Stimulated activated naive CD4-positive, alpha-beta T cell treated with Interleukin-2 at 50 U/mL for 16 hours (primary cell): ENCODE measurements at places on chromosomes 3 and 15.

DNA sequence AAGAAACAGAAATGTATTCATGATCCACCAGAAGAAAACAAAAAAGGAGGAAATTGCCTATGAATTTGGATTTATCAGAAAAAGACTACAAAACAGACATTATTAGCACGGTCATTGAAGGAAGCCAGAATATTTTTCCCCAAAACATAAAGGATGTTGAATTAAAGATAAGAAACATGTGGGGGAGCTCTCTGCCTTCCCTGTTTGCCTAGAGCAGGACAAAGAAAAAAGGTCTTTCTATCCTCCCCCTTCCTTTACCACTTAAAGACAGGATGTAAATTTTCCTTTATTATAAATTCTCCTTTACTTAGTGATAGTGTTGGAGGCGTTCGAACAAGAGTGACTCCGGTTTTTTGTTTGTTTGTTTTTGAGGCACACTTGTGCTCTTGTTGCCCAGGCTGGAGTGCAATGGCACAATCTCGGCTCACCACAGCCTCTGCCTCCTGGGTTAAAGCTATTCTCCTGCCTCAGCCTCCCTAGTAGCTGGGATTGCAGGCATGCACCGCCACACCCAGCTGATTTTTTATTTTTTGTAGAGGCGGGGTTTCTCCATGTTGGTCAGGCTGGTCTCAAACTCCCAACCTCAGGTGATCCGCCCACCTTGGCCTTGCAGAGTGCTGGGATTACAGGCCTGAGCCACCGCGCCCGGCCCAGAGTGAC, 14.9 kb upstream of the RPN1 start:
- no peak for DNase-seq

GRCh38 chr3:166685246-166685645, 694.9 kb downstream of the ZBBX start:
- no peak for DNase-seq

DNA sequence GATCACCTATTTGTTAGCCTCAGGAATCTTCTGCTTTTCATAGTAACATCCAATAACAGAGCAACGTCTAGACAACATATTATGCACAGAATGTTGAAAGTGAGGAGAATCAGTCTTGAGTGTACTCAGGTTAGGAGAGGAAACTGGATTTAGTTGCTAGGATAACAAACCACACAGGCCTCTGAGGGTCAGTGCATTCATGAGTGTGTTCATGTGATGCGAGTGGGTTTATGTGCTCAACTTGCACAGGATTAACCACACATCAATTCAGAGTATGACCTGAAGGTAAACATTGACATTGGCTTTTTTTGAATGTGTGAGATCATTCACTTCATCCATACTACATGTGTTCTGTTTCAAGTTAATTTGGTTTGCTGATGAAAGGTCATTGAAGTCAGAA, 287.6 kb downstream of the DIPK2A start:
- DNase-seq: no peak

DNA sequence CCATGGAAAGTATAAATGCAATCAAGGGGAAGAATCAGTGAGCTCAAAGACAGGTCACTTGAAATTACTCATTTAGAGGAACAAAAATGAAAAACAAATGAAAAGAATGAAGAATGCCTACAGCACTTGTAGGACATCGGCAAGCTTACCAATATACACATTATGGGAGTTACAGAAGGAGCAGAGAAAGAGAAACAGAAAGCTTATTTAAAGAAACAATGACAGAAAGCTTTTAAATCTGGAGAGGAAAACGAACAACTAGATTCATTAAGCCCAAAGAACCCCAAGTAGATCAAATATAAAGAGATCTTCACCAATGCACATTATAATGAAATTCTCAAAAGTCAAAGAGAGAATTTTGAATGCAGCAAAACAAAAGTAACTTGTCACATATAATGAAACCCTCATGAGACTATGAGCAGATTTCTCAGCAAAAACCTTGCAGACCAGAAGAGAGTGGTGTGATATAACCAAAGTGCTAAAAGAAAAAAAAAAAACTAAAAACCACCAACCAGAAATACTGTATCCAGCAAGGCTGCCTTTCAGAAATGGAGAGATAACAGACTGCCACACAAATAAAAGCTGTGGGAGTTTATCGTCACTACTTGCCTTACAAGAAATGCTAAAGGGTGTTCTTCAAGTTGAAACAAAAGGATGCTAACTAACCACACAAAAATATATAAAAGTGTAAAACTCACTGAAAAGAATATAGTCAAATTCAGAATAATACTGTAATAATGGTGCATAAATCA, 63.1 kb downstream of the MYH15 start:
- no peak for DNase-seq

GRCh38 chr3:165133188-165133899, 55.0 kb upstream of the SI start:
- no peak for DNase-seq

DNA sequence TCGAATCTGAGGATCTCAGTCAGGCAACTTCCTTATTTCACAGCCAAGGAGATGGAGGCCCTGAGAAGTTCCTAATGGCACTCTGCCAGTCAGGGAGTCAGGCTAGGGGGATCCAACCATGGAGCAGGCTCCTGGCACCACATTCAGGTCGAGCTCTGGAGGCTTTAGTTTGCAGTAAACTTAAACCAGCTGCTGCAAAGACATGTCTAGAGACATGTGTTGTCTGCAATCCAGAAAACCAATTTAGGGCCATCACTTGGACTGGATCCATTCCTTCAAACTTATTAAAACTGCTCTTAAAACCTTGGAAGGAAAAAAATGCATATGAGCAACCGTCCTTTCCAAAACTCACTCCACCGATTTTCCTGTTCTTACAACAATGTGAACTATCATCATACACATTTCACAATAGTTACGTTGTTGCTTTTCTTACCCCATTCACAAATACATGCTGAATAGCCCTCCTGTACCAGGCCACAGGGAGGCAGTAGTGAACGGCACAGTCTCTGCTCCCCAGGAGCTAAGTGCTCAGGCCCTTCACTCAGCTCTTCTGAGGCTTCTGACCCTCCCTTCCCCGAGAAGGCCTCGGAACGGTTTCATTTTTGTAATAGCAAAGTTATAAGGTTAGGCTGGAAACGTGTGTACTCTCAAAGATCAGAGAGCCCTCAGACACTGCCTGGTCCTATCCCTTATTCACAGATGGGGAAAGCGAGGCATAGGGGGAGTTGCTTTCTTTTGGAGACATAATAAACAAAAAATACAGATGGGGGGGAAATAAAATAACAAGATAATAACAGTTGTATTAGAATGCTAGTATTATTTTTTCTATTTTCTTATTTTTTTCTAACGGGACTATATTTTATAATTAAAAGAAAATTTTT, 20.1 kb downstream of the RFT1 start:
- DNase-seq: no peak

DNA sequence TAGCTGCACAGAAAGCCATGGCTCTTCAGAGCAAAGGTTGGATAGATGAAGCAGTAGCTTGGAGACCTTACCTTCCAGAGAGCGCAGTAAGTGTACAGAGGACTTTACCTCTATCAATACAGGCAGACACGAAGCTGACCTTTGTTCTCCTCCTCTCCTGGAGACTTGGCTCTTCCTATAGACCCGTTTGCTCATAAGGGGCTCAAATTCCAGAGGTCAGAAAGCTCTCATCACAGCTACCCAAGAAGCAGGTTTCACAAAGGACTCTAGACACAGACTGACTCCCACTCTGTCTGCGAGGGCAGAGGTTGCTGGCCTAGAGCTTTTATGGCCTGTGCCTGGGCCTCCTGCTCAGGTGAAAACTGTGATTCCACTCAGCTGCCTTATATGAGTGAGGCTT, 35.4 kb upstream of the TOPAZ1 start:
- DNase-seq: no peak

GRCh38 chr3:12234192-12234591, 54.7 kb upstream of the PPARG start:
- no peak for DNase-seq

GRCh38 chr3:9534429-9534828, 19.2 kb downstream of the LHFPL4 start:
- no peak for DNase-seq

DNA sequence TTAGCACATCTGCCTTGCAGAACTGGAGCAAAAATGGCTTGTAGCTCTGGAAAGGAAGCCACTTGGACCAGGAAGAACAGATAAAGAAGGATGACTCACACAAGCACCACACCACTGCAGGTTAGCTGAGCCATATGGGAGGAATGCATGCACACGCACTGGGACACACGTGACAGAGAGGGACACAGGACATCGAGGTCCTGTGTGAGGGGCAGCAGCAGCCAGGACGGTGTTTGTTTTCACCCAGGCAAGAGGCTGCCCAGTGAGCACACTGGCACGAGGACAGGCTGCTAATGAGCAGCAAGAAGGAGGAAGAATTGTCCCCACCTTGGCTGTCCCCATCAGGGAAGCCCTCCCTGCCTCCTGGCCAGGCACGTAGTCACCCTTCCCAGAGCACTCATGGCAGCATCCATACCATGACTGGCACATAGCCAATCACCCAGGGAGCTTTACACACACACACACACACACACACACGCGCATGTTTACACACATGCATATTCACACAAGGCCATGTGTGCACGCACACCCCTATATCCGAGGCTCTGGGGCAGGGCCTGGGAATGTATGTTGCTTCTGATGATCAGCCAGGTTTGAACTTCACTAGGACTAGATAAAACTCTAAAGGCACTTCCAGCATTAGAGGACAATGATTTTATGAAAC, 24.0 kb upstream of the SPTBN5 start:
- DNase-seq: no peak

- DNase-seq: no peak
Observed at GRCh38 chr3:10774129-10774670, 41.8 kb upstream of the SLC6A11 start.

GRCh38 chr3:20123131-20123652, 62.8 kb downstream of the SGO1 start:
- DNase-seq: no peak

- DNase-seq: no peak
Observed at GRCh38 chr3:172341482-172342059, 106.7 kb downstream of the GHSR start.

DNA sequence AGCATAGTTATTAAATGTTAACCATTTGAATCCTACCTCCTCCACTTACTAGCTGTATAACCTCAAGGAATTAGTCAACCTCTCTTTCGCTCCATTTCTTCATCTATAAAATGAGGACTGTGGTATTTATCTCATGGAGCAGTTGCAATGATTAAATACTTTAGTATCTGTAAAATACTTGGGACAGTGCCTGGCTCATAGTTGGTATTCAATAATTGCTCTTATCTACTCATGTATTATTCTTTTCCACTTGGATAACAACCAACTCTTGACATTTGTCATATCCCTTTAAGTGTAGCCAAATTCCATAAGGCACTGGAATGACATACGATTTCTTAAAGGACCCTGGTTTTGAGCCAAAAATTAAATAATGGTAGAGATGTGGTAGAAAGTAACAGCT, 72.0 kb downstream of the FSIP1 start:
- no peak for DNase-seq

GRCh38 chr15:86178845-86179244, 99.2 kb downstream of the AGBL1 start:
- no peak for DNase-seq

DNA sequence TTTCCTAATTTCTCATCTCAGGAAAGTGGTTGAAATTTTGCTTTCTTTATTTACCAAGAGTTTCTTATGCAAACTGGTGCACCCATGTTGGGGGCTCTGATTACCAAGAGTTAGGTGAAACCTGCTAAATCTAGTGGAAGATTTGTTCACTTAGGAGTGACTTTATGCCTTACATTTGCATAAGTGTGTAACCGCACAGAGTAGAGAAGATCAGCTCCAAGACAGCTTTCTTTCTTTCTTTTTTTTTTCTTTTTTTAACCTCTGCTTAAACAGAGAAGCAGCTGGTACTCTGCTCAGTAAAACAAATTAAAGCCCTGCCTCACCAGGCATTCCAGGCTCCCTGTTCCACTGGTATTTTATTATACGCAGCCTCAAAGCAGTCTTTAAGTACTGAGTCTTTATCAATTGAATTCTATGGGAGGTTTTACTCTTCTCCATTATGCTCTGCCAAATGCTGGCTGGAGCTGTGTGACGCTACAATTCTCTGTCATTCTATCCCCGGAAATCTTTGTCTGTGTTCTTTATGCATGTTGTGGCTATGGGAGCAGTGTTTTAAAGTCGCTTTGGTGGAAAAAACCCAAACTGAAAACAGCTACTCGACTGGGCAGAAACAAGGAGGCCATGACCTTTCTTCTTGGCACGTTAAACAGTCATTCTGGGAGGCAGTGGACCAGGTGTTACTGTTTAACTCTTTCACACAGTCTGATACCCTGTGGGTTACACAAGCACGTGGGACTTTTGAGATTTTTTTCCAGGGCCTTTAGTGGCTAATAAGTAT, 55.2 kb upstream of the GBE1 start:
- DNase-seq: no peak

DNA sequence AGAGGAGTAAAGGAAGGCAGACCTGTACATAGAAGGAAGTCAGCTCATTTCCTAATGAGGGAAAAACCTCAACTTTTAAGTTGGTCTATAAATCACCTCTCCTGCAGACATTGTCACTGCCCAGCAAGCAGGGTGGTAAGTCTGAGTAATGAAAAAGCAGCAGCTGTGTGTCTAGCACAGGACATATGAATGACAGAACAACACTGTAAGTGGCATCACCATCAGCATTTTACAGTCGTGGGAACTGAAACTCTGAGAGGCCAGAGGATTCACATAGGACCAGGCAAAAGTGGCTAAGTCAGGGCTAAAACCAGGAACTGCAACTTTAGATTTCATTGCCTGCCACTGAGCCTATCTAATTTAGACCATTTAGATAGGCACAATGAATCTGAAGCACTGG, 235.6 kb downstream of the CLSTN2 start:
- no peak for DNase-seq

DNA sequence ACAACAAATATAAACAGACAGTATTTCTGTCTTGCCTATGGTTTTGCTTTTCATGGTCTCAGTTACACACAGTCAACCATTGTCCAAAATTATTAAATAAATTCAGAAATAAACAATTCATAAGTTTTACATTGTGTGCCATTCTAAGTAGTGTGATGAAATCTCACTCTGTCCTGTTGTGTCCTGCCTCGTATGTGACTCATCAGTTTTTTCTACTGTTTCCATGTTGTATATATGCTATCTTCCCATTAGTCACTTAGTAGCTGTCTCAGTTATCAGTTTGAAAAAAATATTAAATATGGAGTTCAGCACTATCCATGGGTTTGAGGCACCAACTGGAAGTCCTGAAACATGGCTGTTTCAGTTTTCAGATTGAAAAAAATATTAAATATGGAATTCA, 282.4 kb upstream of the GRM7 start:
- DNase-seq: no peak

DNA sequence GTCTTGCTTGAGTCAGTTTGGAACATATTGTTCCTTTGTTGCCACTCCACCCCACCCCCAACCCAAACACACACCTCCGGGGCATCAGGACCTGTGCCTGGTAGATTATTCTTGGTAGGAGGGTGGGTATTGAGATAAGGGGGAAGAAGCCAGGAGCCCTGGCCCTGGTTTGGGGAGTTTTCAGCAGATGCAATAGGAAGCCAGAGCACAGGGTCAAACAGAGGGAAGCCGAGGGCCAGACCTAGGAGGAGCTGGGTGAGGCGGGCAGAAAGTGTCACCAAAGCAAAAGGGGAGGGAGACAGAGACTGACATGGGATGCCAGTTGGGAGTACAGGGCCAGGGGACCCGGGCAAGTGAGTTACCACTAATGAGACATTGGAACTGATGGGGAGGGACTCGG, 163.1 kb downstream of the RPLP1 start:
- DNase-seq: no peak

GRCh38 chr3:14804835-14805780, 13.7 kb upstream of the FGD5 start:
- DNase-seq: no peak

- no peak for DNase-seq
Observed at GRCh38 chr3:129050556-129051295, 9.9 kb upstream of the GP9 start.
